ENCODE measurements at places on chromosomes 1 and 21.

GRCh38 chr1:20185834-20186782, at the start of the genes PLA2G2C and UBXN10:
PLA2G2C (minus strand) TSS chr1:20186518; CDS start chr1:20177363, 9,155 bp downstream.
UBXN10 (plus strand) TSS chr1:20186096; CDS start chr1:20190562, 4,466 bp downstream.
- peak; percentile 18 for DNase-seq

- no peak for DNase-seq
These were observed 577 bp downstream of the IKBKE start for GRCh38 chr1:206470692-206471414.

- no peak for DNase-seq
These were observed 14.7 kb upstream of the KCNE1 start for GRCh38 chr21:34526618-34527290.

GRCh38 chr1:219257751-219258150, 84.1 kb downstream of the LYPLAL1 start:
- no peak for DNase-seq

- DNase-seq, result no peak
These were observed 46.1 kb upstream of the SYT2 start for GRCh38 chr1:202756391-202756790.

DNA sequence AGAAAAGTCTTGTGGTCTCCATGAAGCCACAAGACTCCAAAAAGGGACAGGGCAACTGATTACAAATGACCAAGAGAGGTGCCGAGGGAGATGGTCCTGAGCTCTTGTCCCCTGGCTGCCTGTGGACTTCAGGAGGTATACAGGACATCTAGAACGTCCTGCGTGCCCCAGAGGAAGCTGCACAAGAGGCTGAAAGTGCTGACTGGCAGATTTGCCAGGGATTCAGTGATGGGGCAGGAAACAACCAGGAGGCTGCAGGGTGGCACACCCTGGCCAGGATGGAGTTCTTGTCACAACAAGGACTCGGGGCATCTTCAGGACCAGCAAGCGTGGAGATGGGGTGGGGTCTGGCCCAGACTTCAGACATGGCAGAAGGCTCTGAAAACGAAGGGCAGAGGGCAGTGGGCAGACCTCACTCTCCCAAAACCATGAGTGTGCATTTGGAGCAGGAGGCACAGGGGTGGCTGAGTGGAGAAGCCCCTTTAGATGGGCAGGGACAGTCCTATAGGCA, 13.4 kb upstream of the PKP1 start:
- DNase-seq, result no peak

- DNase-seq, result no peak
These were observed 1.1 kb downstream of the CKS1B start for GRCh38 chr1:154975409-154976059.

DNA sequence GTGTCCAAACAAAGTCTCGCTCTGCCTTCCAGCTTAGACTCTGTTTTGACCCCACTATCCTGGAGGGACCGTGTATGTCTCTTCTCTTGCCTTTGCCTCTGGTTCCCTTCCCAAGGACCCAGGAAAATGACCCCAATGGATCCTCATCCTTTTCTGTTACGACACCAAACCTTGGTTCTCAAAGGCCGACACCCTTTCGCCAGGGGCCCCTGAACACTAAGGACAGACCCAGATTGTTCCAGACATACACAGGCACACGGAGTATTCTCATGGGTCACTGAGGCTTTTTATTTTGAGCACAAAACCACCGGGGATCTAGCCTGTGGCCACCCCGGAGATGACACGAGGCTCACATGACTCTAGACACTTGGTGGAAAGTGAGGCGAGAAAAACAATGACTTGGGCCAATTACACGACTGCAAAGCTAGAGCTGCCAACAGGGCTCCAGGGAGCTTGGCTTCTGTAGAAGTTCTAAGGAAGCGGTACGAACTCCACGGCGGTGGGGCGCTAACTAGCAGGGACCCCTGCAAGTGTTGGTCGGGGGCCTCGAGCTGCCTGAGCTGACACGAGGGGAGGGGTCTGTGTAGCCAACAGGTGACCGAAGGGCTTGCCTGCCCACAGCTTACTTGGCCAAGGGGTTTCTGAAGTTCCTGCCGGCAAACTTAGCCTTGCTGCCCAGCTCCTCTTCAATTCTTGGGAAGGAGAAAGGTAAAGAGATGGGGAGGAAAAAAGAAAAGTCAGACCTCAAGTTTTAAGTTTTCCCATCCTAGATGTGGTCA, 17.6 kb downstream of the ENO1 start:
- no peak for DNase-seq

- DNase-seq, result no peak
These were observed 207.1 kb upstream of the ZC3H12A start for GRCh38 chr1:37267111-37267835.

DNA sequence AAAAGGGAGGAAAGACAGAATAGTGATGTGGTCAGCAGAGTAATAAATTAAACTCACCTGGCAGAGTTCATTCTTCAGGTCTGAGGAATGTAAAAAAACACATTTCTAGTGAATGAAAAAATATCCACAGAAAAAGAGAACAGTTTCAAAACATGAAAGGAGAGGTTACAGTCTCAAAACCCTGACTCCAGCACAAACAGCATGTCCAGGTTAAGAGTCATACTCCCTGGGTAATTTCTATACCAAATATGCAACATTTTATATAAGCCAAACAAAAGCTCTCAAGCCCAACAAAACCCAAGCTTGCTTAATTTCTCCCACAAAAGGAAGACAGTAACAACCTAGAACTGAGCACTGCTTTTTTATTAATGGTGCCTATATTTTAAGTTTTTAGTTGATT, 173.0 kb downstream of the NTMT2 start:
- DNase-seq, result no peak

- DNase-seq, result no peak
These were observed 816 bp downstream of the HYI start for GRCh38 chr1:43452789-43453441.

DNA sequence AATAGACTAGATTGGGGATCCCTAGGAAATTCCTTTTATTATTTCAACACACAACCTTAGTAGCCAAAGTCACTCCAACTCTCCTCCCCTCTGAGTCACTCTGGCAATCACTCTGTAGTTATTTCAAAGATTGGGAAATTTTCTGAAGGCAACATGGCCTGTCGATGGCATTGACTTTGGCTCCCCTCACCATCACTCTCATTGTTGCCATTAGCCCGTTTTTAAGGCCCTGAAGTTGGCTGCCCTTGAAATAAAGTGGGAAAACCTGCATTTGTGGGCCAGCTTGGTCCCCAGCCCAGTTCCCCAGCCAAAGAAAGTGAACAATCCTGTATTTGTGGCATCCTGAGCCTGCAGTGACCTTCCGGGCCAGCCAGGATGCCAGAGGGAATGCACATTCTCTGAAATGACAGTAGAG, 52.5 kb downstream of the CDC7 start:
- no peak for DNase-seq

DNA sequence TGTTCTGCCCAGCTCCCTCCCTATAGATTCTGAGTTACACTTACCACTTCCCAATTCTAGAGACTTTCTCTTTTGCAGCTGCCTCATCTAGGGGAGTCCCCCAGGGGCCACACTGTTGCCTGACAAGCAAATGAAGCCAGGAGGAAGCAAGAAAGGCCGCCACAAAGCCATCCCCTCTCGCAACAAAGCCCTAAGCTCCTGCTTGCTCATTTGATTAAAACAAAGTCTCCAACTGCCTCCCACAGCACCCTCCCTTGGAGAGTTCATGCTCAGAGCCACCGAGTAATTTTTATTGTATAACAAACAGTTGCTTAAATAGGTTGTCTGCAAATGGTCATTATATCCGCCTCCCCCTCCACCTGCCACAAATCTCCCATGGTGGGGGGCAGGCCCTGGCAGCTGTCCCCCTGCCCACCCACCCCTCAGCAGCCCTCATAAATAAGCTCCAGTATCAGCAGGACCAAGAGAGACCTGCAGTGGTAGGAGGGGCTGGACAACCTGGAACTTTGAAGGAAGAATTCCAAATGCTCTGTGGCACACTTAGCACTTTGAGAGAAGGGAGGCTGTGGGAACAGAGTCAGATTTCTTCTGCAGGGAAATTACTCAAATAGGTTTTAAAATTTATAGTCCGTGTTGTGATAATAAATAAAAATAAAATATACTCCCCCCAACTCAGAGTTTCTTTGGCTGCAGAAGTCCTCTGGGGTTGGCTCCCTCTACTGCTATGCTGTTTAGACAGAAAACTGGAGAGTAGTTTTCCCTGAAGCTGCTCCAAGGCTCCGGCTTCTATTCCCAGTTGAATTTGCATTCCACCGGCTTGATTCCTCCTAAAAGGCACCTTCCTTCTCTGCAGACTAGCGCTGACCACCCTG, 237.5 kb downstream of the TTLL7 start:
- no peak for DNase-seq

GRCh38 chr1:66613187-66613586, 79.2 kb downstream of the SGIP1 start:
- DNase-seq, result no peak

GRCh38 chr1:109075531-109076490, at the start of gene TAF13:
TAF13 (minus strand) TSS chr1:109076003; CDS start chr1:109075947, 56 bp downstream.
- DNase-seq, result peak; percentile 71

DNA sequence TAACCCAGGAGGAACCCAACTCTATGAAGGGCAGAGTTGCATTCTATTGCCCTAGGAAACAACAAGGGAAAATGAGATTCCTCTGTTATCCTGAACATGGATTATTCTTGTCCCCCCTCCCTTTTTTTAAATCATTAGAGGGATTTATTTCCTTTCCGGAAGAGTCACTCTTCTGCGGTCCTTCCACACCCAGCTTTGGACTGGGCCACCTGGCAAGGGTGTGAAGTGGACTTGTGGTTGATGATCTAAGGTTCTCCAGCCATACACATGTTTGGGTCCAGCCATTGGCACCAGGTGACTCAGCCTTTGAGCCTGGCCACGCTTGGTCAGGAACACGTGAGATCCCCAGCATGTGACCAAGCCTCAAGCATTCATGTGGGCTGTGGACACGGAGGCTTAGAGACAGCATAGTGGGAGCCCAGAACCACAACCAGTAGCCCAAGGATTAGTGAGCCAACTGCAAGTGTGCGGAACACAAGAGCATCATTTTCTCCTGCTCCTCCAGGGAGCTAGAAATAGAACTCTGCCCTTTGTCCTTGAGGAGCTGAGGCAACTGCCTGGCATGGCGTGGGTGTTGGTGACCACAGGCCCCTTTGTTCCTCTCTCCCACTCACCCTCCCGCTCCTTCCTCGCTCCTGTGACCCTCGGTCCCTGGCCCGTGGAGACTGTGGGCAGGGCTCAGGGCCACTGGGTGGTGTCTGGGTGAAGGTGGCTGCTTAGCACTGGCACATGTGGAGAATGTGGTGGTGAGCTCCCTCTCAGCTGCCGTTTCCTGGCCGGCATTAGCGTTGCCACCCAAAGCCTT, 50.1 kb downstream of the NENF start:
- no peak for DNase-seq

- no peak for DNase-seq
These were observed 3.7 kb upstream of the PADI4 start for GRCh38 chr1:17304151-17304825.

DNA sequence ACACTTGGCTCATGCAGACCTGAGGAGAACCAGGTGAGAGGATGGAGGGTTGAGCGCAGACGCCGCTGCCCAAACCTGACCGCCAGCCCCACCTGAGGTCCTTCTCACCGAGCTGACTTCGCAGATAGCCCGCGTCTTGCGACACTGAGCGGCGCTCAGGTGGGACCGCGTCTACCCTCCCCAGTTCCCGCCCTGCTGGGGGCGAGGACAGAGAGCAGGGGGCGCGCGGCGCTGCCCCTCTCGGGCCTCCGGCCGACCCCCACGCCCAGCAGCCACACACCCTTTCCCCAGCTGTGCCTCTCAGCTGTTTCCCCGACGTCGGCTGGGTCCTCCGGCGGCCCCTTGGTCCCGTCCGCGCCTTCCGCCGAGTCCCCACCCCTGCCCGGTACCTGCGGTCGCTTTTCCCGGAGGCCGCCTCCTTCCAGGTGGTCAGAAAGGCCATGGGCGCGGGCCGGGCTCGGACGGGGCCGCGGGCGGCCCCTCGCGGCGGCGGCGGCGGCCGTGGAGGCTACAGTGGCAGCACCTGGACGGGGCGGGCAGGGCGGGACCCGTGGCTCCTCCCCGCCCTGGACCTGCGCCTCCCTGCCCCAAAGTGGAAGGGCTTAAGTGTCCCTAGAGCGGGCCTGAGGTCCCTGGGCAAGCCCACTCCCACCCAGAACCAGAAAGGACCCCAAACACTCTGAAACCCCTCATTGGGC, 14.4 kb upstream of the TTC39A start:
- DNase-seq, result no peak

- no peak for DNase-seq
These were observed 2.4 kb upstream of the PARS2 start for GRCh38 chr1:54766726-54767125.

DNA sequence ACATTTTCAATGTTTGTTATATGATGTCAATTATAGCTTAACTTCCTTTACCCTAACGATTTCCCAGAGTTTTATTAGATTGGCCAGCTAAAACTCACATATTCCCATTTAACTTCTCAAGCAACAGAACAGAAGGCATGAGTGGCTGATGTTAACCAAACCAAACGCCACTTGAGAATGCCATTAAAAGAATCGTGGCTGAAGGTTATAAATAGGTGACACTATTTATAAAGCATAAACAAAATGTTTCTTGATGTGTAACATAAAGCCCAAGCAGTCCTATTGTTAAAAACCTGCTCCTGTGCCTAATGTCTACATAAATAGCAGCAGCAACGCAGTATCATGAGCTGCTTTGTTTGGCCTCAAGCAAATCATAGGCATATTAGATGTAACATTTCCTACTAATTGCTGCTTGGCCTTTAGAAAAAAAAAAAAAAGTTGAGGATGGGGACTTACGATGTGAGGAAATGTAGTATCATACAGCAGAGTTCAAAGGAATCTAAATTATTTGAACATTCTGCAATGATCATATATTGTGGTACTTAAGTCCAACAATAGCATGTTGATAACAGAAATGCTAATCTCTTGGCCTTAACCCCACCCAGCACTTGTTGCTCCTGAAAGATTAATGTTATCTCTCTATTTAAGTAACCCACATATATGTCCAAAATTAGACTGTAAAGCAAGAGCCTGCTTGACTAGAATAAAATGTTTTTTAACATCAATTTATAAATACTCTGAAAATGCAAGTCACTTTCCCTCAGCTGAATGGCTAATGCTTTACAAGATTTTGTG, 106.0 kb downstream of the ESRRG start:
- no peak for DNase-seq

- no peak for DNase-seq
These were observed 22.2 kb upstream of the HPDL start for GRCh38 chr1:45304311-45305081.

- no peak for DNase-seq
These were observed 818.9 kb downstream of the KCNT2 start for GRCh38 chr1:195789321-195789720.

GRCh38 chr1:33824971-33825370, 38.9 kb upstream of the HMGB4 start:
- no peak for DNase-seq

DNA sequence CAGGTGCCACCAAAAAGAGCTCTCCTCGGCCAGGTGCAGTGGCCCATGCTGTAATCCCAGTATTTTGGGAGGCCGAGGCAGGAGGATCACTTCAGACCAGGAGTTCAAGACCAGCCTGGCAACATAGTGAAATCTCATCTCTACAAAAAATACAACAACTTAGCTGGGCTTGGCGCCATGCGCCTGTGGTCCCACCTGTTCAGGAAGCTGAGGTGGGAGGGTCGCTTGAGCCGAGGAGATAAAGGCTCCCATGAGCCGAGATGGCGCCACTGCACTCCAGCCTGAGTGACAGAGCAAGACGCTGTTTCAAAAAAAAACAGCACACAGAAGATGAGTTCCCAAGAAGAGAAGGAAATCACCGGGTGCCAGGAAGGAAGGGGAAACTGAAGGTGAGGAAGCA, 67.0 kb downstream of the CHD5 start:
- DNase-seq, result no peak
